ENCODE measurements at places on chromosomes 1 and 21.

GRCh38 chr1:39410915-39411436 lies 80.5 kb upstream of the BMP8A start:
- DNase-seq: no peak

- no peak for DNase-seq
Observed at GRCh38 chr21:35020902-35021301, 28.2 kb downstream of the RUNX1 start.

- DNase-seq: no peak
Observed at GRCh38 chr1:107100331-107100984, 40.4 kb upstream of the NTNG1 start.

DNA sequence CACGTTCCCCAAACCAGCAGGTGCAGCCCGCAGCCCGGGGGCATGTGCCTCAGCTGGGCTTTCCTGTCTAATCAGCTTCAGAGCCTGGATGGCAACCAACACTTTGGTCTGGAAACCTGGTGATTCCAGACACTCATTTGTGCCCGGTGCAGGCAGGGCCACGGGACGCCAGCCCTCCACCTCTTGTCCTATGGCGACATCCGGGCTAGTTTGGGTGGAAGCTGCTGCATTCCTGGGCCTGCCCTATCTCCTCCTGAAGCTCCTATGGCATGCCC lies 111.8 kb downstream of the WDR4 start:
- no peak for DNase-seq

DNA sequence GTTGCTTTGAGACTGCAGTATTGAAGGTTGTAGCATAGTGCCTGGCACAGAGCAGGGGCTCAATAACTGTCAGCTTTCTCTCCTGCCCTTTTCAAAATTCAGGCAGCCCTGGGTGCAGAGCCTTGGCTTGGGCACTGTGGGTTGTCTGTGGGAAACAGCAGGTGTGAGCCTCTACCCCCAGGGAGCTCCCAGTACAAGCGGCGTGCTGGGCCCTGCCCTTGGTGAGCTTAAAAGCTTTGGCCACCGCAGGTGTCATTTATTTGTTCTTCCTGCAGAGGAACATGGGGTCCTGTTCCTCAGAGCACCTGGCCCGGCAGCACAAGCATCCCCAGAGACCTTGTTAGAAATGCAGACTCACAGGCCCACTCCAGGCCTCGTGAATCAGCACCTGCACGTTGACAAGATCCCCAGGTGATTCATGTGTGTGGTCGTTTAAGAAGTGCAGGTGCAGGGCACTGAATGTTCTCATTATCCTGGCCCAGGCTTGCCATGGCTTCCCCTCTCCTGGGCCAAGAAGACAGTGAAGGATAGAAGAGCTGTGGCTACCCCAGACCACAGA lies 29.9 kb upstream of the IGSF21 start:
- DNase-seq: peak; percentile 28

DNA sequence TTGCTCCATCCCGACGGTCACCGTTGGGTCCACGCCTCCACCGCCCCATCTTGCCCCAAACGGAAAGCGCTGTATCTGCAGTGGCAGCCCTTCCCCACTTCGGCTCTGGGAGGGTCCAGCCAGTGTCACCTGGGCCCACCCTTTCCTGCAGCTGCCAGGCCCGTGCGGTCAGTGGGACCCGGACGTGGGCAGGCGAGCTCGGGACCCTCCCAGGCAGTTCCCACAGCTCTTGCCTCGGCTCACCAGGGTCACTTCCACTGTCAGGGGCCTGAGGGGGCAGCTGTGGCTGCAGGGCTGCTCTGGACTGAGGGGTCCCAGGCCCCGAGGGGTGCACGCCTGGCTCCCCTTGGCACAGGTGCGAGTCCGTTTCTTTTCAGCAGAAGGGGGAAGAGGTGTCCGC lies 80.7 kb downstream of the SKI start:
- no peak for DNase-seq

DNA sequence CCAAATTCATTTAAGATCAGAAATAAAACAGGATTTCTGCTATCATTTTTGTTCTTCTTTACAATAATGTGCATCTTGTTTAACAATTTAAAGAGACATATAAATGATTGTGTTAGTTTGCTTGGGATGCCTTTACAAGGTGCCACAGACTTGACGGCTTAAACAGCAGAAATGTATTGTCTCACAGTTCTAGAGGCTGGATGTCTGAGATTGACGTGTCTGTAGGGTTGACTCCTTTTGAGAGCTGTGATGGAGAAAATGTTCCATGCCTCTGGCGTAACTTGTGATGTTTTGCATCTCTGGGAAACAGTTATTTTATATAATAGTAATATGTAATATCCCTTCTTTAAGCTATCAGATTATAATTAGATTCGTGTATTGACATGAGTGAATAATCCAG lies 1091.6 kb upstream of the PRMT6 start:
- DNase-seq: no peak

GRCh38 chr1:60225486-60225885 lies 151.9 kb upstream of the C1orf87 start:
- no peak for DNase-seq

GRCh38 chr1:220457957-220458609 lies 69.9 kb upstream of the MARK1 start:
- DNase-seq: no peak

DNA sequence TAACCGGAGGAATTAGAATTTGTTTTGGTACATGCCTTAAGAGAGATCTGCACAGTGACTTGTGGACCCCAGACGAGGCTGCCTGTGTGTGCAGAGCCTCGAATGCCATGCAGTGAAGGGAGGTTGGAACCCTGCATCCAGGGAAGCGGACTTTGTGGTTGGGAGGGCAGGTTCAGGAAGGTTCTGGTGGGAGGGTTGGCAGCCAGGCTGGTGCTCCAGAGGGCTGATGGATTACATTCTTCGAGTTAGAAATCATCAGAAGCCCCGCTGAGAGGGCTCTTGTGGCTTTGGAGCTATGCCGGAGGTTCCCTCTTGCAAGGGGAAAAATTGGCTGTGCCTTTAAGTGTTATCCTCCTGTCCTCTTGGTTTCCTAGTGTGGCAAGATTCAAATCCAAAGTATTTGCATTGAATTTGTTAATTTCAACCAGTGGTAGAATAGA lies 21.1 kb downstream of the ROR1 start:
- DNase-seq: no peak

DNA sequence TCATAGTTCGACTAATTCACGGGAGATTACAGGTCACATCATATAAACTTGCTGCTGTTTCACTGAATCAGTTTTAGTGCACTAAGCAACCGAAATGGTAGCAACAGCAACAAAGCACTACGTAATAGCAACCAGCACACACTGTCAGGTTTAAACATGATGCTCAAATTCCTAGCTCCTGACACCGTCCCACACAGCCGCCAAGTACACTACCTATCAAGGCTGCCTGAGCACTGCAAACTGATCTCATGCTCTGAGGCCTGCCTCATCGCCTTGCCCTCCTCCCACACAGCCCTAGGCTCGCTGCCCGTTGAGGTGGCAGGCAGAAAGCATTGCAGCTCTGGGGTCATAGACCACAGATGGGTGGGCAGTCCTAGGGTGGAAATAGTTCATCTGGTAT lies 12.4 kb downstream of the LAMC2 start:
- DNase-seq: no peak

DNA sequence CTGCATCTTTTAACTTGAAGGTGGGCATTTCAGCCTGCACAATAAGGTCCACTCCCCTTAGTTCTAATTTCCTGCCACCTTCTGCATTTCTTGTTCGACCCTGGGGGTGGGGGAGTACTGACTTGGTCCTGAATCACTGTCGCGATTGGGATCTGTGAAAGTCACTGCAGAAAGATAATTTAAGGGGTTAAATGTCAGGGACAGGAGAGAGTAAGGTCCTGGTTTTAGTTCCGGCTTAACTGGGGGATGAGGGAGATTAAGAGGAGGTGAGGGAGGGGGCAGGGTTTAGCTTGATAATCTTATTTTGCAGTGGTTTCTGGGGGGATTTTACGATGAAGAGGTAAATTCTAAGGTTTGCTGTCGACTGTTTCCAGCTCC lies 128.1 kb downstream of the MRPS6 start:
- DNase-seq: no peak

DNA sequence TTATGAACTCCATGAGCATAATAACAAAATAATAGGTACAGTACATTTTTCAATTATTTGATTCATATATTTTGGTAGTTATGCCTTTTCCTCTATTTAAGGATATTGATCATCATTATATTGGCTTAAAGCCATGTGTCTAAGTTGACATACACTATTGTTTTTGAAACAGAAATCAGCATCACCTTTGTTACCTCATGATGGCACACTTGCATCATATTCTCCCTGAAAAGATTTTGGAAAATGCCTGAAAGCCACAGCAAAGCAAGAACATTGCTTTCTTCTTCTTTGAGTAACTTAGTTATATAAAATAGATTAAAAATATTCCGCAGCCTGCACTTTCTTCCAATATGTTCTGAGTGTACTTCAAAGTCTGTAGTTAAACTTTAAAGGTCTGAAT lies 33.3 kb downstream of the TMPRSS15 start:
- no peak for DNase-seq

GRCh38 chr1:18642278-18643095 lies 11.8 kb downstream of the PAX7 start:
- no peak for DNase-seq

GRCh38 chr1:29803486-29803885 lies 567.2 kb downstream of the PTPRU start:
- no peak for DNase-seq

- no peak for DNase-seq
Observed at GRCh38 chr1:12067900-12068821, 5.1 kb downstream of the TNFRSF8 start.

- no peak for DNase-seq
Observed at GRCh38 chr1:232367293-232367692, 262.6 kb downstream of the SIPA1L2 start.

- DNase-seq: no peak
Observed at GRCh38 chr1:63868268-63868781, 94.5 kb downstream of the ROR1 start.

GRCh38 chr1:181601186-181601950 lies 118.1 kb downstream of the CACNA1E start:
- DNase-seq: no peak

DNA sequence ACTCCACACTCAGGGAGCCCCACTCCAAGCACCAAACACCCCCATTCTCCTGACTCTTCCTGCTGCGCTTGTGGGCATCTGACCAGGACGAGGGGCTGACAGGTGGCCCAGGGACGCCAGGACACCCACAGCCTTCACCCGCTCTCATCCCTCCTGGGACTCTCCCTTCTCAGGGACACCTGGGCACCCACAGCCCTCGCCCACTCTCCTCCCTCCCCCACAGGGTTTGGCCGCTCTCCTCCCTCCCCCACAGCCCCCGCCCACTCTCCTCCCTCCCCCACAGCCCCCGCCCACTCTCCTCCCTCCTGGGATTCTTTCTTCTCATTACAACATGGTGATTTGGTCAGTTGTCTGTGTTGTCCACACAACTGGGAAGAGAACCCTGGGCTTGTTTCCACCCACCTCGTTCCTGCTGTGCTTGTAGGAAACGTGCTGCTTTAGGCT lies 43.4 kb downstream of the PRDM15 start:
- no peak for DNase-seq
